Esophagus squamous epithelium (tissue), 5 donors: ENCODE measurements at places on chromosomes 3 and 15.

GRCh38 chr3:119628816-119629445 lies 31.2 kb downstream of the PLA1A start:
- DNase-seq = no peak

DNA sequence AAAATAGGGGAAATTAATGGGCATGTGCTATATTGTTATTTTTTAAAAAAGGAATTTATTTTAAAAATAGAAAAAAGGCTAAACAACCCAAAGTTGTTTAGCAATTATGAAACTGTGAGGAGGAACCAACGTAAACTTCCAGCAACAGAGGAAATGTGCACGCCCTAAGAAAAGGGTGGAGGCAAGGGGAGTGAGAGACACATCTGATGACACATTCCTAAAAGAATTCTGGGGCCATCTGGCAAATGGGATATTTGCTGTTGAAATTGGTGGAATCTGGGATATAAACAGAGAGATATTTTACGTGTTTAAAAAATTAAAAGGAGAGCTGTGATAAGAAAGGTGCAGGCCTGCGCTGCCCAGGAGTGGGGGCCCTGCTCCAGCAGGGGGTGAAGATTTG lies 50.8 kb upstream of the MUC13 start:
- no peak for DNase-seq

DNA sequence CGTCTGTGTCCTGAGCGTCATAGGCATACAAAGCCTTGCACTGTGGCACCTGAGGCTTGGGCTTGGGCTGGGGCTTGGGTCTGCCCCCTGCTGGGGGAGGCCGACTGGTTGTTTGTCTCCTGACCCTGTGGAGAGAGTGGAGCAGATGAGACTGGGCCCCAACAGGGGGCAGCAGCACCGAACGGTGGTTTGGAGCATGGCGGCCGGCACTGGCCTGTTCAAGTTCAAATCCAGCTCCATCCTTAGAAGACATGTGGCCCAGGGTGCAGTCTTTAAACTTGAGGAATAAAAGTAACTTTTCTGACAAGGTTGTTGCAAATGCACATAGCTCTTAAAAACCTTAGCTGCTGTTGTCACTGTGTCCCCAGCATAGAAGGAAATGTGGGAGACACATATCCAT lies 33.3 kb downstream of the CCNB2 start:
- DNase-seq = no peak

- no peak for DNase-seq
Measured at GRCh38 chr3:121545049-121545573, 677 bp downstream of the POLQ start.

GRCh38 chr15:25407950-25408349 lies 30.9 kb downstream of the UBE3A start:
- no peak for DNase-seq

DNA sequence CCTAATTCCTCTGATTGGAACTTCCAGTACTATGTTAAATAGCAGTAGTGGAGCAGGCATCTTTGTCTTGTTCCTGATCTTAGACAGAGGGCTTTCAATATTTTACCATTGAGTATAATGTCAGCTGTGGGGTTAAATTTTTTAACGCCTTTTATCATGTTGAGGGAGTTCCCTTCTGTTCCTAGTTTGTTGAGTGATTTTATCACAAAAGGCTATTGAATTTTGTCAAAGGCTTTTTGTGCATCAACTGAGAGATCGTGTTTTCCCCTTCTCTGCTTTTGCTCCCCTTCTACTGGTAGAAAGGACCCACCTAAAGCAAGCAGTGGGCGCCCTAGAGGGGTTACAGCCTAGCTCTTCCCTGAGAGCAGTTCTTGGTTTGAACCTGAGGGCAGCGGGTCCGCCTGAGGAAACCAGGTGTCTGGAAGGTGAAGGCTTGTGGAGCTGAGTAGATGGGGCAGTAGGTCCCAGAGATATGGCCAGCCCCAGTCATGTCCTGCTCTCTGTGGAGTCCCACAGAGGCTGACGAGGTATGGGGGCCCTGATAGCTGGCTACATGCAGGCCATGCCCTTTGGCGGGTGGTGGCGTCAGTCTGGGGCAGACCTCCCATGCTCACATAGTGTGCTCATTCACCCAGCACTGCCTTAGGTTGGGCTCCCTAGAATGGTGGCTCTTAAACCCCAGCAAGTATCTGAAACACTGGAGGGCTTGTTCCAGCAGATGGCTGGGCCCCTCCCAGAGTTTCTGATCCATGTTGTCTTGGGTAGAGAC lies 11.3 kb downstream of the HDAC11 start:
- no peak for DNase-seq
